Cortex of kidney (tissue), 1 donor: ENCODE measurements at places on chromosomes 5 and 9.
A peak's percentile ranks its signal among the peaks of the same experiment; 100 is the strongest.

DNA sequence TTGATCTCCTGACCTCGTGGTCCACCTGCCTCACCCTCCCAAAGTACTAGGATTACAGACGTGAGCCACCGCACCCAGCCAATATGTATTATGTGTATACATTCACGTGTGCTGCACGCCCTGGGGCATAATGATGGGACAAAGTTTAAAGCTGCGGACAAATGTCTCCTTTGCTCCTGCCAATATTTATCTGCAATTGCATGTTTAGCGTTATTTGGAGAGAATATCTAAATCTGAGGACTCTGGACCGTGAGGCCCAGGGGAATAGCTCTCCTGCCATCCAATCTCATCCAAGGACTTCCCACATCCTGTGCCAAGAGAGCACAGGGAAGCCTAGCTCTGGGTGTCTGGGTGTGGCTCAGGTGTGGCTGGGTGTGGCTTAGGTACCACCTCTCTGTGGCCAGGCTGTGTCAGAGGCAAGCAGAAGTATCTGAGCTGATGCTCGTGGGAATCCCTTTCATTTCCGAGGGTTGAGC lies 6.9 kb upstream of the BOD1 start:
- DNase-seq, result no peak

DNA sequence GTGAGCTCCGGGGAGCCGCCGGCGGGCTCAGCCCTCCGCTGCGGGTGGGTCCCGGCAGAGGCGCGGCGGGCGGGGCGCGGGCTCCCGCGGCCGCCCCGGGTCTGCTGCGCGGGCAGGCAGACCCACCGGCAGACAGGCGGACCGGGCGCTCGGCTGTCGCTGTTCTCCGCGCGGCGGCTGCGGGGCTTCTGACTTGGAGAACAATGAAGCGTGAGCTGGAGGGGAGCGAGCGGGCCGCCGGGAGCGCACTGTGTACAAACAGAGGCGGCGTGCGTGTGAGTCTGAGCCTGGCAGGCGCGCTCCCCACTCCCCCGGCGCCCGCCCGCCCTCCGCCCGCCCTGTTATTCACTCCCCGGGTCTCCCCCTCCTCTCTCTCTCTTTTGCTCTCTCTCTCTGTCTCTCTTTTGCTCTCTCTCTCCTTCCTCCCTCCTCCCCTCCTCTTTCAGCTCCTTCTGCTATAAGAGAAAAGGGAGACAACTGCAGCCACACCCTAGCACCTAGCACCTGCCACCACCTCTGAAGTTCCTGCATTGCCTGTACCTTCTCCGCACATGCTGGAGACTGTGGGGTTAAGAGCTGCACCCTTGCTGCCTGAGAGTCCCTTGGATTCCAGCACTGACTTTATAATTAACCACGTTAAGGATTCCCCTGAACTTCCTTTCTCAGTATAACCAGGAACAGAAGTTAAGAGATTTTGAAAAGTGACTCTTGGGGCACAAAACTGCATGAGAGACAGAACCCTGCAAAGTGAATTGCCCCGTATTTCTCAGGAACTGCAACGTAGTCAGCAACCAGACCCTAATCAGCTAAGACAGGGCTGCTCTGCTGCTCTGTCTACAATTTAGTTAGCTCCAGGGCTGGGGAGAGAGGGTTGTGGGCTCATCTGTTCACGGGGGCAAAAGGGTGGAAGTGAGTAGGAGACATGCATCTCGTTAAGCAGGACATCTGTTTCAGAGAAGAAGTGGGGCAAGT lies at the start of gene EDIL3:
TSS of gene EDIL3 (minus strand) at position 277 of the 972 bp plus-strand sequence. CDS start 506 bp downstream, outside the sequence.
- no peak for DNase-seq

- no peak for DNase-seq
Observed at GRCh38 chr5:151081431-151082281, 822 bp upstream of the TNIP1 start.

DNA sequence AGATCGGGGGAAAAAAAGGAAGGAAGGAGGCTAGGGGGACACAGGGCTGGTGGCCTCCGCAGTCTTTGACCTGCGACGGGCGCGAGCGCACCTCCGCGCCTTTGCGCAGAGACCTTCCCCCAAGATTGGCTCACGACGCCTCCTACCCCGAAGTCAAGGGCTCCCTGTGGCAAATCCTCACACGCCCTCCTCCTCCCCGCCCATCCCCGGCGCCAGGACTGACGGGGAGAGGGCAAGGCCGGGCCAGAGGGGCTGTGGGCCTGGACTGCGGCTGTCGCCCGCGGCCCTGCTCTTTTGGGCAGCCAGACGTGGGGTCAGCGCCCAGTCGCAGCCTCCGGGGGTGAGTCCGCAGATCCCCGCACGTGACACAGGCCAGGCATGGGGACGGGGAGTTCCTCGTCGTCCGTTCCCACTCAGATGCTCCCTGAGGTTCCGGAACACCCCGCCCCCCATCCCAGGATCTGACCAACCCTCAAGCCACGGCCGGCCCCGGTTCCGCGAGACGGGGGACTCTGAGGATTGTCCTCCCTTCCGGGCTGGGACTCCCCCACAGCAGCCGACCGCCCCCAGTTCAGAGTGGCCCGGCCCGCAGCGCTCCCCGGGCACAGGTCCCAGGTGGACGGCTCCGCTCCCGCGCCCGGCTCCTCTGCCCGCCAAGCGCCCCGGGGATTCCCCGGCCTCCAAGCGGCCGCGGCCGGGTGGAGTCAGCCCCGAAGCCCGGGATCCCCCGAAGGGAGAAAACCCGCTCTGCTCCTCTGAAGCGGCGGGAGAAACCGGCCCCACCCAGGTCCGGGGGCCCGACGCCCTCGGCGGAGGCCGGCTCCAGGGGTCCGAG lies 543 bp upstream of the ANKRD33B start:
- no peak for DNase-seq

DNA sequence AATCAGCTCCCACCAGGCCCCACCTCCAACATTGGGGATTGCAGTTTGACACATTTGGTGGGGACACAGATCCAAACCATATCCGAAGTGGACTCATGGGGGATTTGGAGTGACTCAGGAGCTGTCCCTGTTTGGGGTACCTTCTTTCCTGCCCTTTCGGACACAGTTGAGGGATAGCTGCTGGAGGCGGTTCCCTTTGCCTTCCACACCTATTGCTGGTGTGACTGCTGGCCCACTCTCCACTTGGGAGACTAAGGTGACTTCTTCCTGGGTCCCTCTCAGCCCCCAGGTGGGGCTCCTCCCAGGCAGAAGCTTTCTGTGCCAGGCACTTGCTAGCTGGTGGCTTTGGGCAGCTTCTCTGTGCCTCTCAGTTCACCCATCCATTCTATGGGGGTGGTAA lies 26.6 kb downstream of the LAMC3 start:
- no peak for DNase-seq

GRCh38 chr9:99365233-99365980 lies 143.3 kb downstream of the SEC61B start:
- no peak for DNase-seq

GRCh38 chr5:100970646-100971255 lies 67.7 kb upstream of the ST8SIA4 start:
- no peak for DNase-seq

GRCh38 chr9:114677418-114677817 lies 4.6 kb downstream of the TEX48 start:
- no peak for DNase-seq

DNA sequence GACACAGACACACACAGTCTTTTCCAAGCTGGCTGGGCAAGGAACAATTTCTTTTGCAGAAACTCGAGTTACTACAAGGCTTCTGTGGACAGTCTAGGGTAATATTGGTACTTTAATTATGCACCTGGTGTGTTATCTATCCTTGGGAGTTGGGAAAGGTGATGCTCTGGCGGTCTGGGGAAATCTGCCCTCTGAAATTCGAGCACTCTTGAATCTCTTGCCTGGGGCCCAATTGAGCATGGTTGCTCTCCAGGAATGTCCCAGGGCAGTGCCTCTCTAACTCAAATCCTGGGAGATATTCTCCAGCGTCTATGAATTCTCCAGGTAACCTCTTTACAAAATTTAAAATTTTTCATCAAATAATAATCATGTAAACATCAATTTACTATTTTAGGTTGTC lies 69.3 kb downstream of the KCNIP1 start:
- no peak for DNase-seq

GRCh38 chr5:9774472-9775079 lies 144.4 kb upstream of the TAS2R1 start:
- no peak for DNase-seq

DNA sequence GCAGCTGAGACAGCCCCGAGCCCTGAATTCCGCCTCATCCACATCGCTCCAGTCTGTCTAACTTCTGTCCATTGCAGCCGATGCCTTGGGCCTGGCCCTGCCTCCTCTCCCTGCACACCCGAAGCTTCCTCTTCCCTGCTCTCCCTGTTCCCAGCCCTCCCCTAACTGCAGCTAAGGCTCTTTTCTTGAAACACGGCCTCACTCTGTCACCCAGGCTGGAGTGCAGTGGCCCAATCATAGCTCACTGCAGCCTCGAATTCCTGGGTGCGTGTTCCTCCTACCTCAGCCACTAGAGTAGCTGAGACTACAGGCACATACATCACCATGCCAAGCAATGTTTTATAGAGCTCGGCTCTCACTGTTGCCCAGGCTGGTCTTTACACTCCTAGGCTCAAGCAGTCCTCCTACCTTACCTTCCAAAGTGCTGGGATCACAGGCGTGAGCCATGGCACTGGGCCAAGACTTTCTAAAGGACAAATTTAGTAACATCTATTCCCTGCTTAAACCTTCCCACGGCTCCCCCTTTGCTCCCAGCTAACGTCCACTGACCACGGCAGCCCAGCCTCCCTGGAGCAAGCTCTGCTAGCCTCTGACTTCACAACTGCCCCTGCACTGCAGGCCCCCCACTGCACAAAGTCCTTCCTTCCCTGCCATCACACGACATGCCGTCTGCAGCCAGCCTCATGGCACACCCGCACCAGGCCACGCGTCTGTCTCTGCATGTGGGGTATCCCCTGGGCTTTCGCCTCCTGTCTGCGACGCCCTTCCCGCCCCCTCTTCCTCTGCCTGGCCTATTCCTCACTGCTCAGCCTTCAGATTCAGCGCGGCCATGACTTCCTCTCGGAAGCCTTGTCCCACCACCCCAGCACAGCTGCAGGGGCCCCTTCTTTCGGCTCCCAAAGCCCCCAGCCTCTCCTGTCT lies 28.6 kb downstream of the LAMC3 start:
- DNase-seq, result no peak

DNA sequence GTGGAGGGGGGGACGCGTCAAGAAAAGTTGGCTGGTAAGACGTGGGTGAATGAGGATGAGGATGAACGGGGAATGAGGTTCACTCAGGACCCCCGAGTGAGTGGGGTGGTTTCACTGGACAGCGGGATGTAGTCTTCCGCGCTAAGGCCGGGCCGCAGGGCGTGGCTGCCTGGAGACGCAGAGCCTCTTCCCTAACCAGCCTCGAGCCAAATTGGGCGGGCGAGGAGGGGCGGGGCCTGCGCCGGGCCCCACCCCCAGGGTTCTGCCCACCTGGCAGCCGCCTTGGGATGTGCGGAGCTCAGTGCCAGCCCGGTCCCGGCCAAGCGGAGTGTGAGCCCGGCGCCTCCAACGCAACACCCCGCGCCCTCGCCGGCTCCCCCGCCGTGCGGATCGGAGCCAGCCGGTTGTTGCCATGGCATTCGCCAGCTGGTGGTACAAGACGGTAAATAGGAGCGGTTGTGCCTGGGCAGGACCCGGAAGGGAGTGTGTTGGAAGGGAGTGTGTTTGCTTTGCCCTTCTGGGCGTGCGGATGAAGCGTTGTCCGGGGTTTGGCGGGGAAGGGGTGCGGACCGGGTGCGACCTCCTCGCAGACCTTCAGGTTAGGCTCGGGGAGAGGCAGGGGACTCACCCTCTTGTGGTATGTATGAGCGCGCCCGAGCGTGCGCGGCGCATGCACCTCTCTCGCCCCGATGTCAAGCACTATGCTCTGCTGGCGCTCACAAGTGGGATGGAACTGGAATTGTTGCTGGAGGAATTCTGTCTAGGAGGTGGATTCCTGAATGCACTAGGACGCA lies 746 bp downstream of the CAST start:
- DNase-seq, result peak; percentile 66
